ENCODE measurements at places on chromosomes 12 and 14.

DNA sequence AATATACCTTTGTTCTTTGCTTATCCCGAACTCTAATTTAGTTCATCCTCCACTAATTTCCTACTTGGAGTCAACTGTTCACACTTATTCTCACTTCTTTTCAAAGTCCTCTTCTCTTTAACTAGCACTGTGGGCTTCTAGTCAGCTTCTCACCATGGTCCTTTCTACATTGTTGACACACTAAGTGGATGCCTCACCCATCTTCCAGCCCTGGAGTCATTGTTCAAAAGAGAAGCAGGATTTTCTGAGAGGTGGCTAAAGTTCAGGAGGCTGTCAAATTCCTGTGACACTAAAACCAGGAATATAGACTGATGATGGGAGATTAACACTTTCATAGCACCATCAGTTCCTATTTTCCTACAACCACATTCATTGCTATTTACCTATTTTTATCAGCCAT lies 99.3 kb downstream of the PHLDA1 start:
- DNase-seq = no peak

GRCh38 chr12:2835691-2836403 lies 1.0 kb upstream of the NRIP2 start:
- no peak for DNase-seq

DNA sequence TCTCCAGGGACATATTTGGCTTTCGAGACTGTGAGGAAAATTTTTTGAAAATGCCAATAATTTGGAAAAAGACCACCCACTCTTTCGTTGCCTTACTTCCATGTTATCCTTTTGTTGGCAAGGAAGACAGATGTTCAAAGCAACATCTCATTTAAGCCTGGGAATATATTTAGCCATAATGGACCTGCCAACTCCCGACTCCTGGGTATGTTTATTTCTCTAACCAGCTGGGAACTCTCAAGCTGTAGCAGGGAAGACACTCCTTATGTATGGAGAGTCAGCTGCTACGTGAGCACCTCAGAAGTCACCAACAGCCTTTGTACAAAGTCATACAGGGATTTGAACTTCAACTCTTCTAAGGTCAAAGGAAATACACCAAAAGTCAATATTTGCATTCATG lies 96.5 kb upstream of the DAAM1 start:
- DNase-seq = no peak

GRCh38 chr12:42483521-42483790 lies 106.1 kb downstream of the PRICKLE1 start:
- no peak for DNase-seq

DNA sequence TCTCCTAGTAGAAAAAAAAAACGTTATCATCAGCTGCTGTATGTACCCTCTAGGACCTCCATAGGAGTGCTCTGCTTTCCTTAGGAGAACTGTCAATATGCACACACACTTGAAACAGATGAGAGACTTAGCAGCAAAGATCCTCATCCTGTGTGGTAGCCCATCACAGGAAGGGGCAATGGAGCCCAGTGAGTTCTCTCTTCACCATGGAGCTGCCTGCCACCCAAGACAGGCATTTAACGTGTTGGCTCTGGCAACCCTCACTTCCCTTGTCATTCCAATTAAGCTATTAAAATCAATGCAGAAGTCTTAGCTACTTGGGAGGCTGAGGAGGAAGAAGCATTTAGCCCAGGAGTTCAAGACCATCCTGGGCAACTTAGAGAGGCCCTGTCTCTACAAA lies 64.8 kb upstream of the PLEKHA5 start:
- DNase-seq = no peak

- no peak for DNase-seq
Observed at GRCh38 chr14:51089278-51089677, 5.6 kb downstream of the TRIM9 start.

DNA sequence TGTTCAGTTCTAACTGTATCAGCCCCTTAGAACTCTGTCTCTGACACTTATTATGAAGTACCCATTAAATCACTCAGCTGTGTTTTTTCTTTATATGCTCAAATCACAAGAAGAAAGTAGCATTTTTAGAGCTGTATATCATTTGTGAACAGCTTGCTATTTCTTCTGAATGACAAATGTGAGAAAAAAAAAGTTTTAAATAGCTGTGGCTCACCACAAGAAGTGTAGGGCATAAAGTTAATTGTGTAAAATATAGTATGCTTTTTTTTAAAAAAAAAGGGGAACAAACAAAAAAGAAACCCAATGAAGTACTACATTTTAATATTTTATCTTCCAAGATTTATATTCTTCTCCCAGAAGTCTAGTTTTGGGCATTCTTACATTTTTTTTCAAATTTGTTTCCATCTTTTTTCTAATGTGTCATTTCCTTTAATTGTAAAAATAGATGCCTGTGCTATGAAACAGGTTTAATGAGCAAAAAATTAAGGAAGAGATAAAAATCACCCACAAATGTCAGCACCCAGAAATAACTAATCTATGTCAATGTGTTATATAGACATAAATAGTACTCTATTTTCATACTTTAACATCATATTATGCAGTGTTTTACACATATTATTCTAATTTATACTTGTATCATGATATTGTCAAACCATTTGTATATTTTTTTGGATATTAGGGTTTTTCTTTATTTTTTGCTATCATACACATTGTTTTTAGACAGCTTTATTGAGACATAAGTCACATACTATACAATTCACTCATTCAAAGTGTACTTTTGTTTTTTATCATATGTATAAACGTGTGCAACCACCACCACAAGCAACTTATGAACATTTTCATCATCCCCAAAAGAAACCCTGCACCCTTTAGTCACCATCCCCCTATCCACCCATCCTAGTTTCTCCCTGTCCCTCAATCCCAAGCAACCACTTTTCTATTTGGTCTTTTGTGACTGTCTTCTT lies 22.4 kb upstream of the LRRK2 start:
- DNase-seq = no peak

GRCh38 chr14:35085441-35085840 lies 36.3 kb downstream of the PPP2R3C start:
- DNase-seq = no peak

GRCh38 chr12:119122751-119123150 lies 56.0 kb upstream of the HSPB8 start:
- no peak for DNase-seq

GRCh38 chr12:132634411-132634990 lies 15.9 kb downstream of the P2RX2 start:
- DNase-seq = no peak

GRCh38 chr14:63203618-63204406 lies 431 bp upstream of the RHOJ start:
- no peak for DNase-seq

- no peak for DNase-seq
Observed at GRCh38 chr14:31200702-31200990, 6.9 kb downstream of the HECTD1 start.

DNA sequence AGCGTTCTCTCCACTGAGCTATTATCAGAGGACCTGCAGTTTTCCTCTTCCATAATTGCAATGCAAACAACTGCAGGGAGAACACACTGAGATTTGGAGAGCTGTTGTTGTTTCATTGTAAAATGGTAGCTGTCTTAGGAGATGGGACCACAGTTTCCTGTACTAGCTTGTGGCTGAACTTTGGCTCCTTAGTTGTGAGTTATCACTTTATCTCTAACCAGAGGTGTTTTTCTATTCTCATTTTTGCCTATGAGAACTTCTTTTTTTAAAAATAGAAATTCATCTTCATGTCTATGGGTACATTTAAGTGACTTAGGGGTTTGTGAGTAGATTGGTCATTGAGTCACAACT lies 216.5 kb downstream of the SLC38A4 start:
- no peak for DNase-seq

DNA sequence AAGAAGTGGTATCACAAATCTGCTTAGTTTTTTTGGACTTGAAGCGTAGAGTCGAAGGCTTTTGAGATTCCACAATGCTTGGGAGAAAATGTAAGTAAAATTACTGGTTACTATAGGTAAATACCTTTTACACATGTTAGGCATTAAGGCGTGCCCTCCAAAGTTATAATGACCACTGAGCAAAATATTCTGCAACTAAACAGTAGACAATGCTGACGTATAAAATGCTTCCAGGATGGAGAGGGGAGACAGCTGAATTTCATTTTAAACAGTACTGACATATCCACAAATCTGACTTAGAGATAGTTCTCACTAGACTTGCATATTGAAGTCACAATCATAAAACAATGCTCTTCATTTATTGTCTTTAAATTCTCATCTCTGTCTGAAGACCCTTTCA lies 144.5 kb upstream of the DCN start:
- DNase-seq = no peak

- DNase-seq = no peak
Observed at GRCh38 chr12:32205731-32206130, 99.1 kb downstream of the BICD1 start.

- DNase-seq = no peak
Observed at GRCh38 chr12:98149691-98150210, 365.6 kb upstream of the TMPO start.

DNA sequence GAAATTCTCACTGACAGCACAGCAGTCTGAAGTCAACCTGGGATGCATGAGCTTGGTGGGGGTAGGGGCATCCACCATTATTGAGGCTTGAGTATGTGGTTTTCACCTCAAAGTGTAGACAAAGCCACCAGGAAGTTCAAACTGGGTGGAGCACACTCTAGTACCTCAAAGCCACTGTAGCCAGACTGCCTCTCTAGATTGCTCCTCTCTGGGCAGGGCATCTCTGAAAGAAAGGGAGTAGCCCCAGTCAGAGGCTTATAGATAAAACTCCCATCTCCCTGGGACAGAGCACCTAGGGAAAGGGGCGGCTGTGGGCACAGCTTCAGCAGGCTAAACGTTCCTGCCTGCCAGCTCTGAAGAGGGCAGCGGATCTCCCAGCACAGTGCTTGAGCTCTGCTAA lies 143.0 kb downstream of the KITLG start:
- no peak for DNase-seq

DNA sequence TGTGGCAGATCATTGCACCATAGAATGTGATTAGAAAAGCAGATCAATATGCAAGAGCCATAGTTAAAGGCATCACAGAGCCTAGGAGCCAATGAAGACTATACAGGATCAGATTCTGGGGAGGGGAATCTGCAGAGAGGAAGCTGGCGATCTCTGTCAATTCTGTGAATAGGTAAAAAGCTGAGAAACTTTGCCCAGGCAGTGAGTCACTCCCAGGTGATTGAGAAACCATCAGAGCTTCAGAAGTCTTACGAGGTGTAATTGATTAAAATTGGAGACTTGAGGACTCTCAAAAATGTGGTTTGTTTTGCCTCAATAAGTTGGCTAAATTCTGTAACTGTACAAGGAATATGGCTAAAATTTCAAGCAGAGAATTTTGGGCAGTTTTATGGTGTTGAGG lies 41.7 kb upstream of the TSPAN11 start:
- no peak for DNase-seq

- DNase-seq = no peak
Observed at GRCh38 chr12:83386527-83387264, 700.0 kb downstream of the TMTC2 start.

DNA sequence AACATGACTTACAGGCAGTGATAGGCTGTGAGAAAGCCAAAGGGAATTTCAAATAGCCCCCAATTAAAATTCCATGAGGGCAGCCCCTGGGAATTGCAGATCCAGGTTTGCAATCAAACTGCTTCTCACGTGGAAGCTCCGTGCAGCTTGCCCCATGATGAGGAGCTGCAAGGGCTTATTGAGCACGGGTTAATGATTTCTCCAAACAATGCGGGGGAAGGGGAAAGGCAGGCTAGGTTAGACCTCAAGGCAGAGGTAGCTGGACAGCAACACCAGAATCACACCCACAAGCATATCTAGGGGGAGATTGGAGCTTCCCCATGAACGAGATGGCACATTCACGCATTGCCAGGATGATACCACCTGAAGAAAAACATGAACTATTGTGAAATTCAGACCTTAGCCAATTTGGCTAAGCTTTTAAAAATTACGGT lies 5.0 kb upstream of the DUSP6 start:
- no peak for DNase-seq

DNA sequence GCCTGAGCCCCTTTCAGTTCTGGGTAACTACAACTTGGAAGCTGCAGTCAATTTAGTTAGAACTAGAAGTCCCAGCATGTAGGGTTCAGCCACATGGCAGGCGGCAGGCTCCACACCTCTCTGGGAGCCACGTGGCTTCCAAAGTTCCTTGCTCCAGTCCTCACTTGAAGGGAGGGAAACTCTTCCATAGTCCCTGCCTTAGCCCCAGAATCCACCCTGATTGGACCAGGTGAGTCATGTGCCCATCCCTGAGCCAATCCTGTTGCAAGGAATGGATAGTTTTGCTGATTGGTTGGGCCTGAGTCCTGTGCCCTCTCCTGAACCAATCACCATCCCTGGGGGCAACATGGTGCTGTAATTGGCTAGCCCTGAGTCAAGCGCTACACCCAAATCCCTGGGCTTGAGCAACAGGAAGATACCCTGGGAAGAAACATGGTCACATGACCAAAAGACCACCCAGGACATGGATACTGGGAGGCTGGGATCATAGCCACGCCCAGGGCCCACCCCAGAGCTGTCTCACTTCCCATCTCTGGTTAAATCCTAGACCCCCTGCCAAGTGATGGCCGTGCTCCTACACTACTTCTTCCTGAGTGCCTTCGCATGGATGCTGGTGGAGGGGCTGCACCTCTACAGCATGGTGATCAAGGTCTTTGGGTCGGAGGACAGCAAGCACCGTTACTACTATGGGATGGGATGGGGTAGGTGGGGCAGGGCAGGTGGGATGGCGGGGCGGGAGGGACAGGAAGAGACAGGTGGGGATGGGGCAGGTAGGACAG lies 154.7 kb downstream of the ADGRD1 start:
- DNase-seq = no peak

GRCh38 chr14:102694530-102695166 lies 82.6 kb upstream of the TRAF3 start:
- DNase-seq = peak; percentile 21

- no peak for DNase-seq
Observed at GRCh38 chr12:28938056-28938455, 211.0 kb upstream of the FAR2 start.

DNA sequence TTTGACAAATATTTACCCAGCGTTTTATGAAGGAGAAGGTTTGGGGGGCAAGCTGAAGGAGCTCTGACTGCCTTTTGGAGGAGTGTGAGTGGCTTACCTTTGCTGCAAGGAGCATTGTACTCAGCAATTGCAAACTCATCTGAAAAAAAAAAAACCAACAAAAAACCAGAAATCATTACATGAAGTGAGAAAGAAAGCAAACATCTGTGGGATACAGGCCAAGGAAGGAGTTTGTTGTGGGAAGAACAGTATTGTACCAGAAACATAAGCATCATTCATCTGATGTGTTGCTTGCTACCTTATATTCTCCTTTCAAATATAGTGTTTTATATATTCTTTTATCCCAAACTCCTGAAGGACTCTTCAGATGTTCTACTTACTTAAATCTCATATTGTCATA lies 47.6 kb downstream of the A2M start:
- no peak for DNase-seq

DNA sequence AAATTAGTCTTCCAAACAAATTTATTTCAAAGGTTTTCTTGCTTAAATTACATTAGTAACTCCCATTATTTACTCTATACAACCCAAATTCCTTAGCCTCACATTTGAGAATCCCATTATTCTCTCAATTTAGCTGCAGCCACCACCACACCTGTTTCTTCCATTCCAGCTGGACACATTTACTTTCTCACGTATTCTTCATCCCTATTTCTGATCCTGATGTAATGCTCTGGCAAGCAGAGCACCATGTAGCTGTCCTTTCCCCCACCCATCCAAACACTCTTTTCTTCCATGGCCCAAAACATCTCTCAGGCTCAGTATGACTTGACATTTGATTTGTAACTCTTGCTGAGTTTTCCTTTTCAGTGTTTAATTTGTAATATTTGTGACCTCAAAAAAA lies 240.2 kb upstream of the CLEC14A start:
- DNase-seq = no peak

GRCh38 chr12:121465921-121466793 lies 66.2 kb downstream of the RNF34 start:
- DNase-seq = peak; percentile 20

GRCh38 chr14:38716926-38717325 lies 386.1 kb downstream of the SEC23A start:
- DNase-seq = no peak

Measured in effector CD8-positive, alpha-beta T cell (primary cell).